ENCODE measurements at places on chromosomes 2 and 18. TPM values are rescaled to one million over a fixed set of nuclear protein-coding genes. Genes with fewer than 3 reads are reported as not detected.

- peaks cover 4% of the 10 kb centered on the region for H3K4me1 ChIP-seq
- DNase-seq = no peak
- no peaks in the 10 kb centered on the region for H3K36me3 ChIP-seq
- H3K4me3 ChIP-seq = no peak overlapping the region
- H3K27me3 ChIP-seq = no peaks in the 10 kb centered on the region
- no peak overlapping the region for H3K27ac ChIP-seq
Observed at GRCh38 chr2:209965723-209966122, 36.7 kb upstream of the RPE start.

CROCC2 gene
- total RNA-seq = not detected

DNA sequence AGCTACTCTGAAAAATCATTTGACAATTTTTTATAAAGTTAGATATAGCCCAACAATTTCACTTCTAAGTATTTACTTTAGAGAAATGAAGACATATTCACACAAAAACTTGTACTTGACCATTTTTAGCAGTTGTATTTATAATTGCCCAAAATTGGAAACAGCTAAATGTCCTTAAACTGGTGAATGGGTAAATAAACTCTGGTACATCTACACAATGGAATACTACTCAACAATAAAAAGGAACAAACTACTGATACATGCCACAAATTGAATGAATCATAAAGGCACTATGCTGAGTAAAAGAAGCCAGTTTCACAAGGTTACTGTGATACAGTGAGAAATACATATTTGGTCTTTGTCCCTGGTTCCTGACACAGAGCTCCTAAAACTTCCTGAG, 32.8 kb upstream of the BBS5 start:
- H3K4me1 ChIP-seq = no peaks in the 10 kb centered on the region
- H3K36me3 ChIP-seq = no peaks in the 10 kb centered on the region
- H3K27me3 ChIP-seq = no peaks in the 10 kb centered on the region
- DNase-seq = no peak
- H3K4me3 ChIP-seq = no peak overlapping the region

DNA sequence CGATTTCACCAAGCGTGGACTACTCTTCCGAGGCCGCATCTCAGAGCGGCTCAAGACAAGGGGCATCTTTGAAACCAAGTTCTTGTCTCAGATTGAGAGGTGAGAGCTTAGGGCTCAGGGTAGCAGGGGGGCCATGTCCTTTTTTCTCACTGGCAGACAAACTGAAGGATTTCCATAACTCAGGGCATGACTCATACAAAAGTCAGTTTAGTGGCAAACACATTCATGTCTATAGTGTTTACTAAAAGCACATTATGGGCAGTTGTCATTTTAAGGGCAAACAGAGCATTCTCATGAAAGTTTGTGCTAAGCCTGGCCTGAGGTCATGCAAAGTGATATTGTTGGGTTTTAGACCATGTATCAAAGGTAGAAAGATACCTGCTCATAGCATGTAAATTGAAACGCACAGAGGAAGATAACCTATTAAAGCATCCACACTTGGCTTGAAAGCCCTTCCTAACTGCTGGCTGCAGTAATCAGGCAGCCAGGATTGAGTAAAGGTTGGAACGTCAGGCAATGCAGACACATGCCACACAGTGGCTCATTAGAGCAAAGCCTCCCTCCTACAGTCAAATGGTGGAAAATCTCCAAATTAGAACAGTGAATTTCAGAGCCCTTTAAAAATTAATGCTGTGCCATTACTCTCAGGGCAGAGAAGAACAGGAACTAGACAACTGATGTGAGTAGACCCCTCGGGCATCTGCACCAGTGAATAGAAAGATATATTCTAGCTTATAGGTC, 54.2 kb downstream of the HK2 start:
- no peaks in the 10 kb centered on the region for H3K27me3 ChIP-seq
- DNase-seq = no peak
- H3K4me3 ChIP-seq = no peak overlapping the region
- H3K27ac ChIP-seq = no peak overlapping the region

DNA sequence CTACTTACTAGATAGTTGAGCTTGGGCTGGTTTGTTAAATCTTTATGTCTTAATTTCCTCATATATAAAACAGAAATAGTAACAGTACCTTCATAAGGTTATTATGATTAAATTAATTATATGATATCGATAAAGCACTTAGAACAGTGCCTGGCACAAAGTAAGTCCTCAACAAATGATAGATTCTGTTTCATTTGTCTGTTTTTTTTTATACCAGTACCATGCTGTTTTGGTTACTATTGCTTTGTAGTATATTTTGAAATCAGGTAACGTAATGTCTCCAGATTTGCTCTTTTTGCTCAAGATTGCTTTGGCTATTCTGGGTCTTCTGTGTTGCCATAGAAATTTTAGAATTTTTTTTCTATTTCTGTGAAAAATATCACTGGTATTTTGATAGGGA, 66.3 kb downstream of the DYM start:
- H3K27me3 ChIP-seq = no peaks in the 10 kb centered on the region
- H3K36me3 ChIP-seq = no peaks in the 10 kb centered on the region
- no peak overlapping the region for H3K4me3 ChIP-seq
- H3K27ac ChIP-seq = no peak overlapping the region
- no peaks in the 10 kb centered on the region for H3K4me1 ChIP-seq

DNA sequence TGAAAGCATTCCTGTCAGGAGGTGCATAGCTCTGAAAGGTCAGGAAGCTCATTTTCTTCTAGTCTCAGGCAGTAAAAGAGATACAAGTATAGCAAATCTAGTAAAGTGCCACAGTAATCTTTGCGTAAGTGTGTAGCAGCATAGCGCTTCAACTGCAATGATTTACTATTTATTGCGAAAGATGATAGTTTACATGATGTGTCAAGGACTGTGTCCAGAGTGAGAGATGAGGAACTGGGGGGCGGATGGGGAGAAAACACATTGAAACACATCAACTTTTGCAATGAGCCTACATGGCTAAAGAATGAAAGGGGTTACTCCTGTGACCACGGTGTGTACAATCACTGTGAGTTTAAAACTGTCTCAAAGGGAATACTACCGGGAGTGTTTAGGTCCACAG, 644.4 kb downstream of the GALR1 start:
- H3K27me3 ChIP-seq = no peaks in the 10 kb centered on the region
- no peak overlapping the region for H3K4me3 ChIP-seq
- H3K36me3 ChIP-seq = no peaks in the 10 kb centered on the region
- DNase-seq = no peak
- H3K27ac ChIP-seq = no peak overlapping the region

DNA sequence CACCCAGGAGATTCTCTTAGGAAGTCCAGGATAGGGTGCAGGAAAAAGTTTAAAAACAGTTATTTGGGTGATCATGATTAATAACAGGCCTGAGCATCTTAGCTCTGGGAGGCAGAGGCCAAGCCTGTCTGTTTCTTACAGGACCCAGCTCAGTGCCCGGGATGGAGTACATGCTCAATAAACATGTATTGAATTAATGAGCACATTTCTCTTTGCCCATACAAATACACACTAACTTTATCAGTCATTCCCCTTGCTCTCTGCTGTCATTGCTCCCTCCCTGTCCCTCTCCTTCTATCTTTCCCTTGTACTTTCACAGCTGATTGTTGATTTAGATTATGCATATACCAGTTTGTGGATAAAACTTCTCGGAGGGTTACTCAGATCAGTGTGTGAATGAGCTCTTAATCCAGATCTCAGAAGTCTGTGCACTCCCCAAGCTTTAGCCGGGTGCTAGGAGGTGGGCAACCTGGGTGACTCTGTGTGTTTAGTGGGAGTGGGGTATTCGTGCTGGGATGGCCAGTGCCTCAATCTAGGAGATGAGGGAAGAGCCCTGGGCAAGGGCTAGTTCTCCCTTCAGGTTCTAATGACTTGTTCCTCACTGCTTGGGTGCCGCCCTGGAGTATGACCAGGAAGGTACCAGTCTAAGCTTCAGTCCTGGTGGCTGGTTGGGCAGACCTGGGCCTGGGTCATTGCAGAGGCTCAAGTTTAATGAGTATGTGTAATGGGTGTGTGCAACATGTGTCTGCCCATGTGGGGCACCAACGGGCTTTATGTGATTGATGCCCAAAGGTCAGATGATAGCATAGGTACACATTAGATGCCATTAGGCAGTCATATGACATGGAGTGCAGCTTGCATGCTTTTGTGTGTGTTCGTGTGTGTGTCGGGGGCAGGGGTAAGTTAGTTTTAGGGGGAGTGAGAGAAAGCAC, 10.6 kb downstream of the EMX1 start:
- no peak overlapping the region for H3K27ac ChIP-seq
- no peaks in the 10 kb centered on the region for H3K36me3 ChIP-seq
- H3K4me3 ChIP-seq = no peak overlapping the region
- peaks cover 10% of the 10 kb centered on the region for H3K4me1 ChIP-seq
- DNase-seq = no peak
- peaks cover 78% of the 10 kb centered on the region for H3K27me3 ChIP-seq

- no peaks in the 10 kb centered on the region for H3K27me3 ChIP-seq
- H3K4me1 ChIP-seq = peaks cover 6% of the 10 kb centered on the region
- H3K27ac ChIP-seq = no peak overlapping the region
- no peak overlapping the region for H3K4me3 ChIP-seq
- no peaks in the 10 kb centered on the region for H3K36me3 ChIP-seq
Observed at GRCh38 chr18:35139517-35139916, 98.3 kb downstream of the MAPRE2 start.

NYAP2 gene
- not detected for total RNA-seq

DNA sequence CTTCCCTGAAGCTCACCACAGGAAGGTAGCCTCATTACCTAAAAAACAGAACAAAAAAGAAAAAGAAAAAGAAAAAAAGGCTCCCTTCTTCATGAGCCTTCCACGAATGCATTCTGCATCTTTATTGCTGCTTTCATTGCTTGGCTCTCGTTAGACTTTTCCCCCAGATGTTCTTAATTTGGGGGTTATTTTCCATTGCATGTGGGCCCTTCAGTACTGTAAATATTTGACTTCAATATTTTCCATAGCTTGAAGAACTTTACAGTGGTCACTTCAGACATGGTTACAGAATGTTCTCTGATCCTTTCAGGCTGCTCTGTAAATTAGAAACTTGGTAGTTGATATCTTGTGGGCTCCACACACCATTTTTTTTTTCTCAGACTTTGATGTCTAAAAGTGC, 65.6 kb upstream of the COPS8 start:
- DNase-seq = no peak
- no peak overlapping the region for H3K4me3 ChIP-seq
- H3K4me1 ChIP-seq = no peaks in the 10 kb centered on the region
- no peak overlapping the region for H3K27ac ChIP-seq
- H3K36me3 ChIP-seq = no peaks in the 10 kb centered on the region

CD302 gene
- 0.61 TPM for total RNA-seq

DNA sequence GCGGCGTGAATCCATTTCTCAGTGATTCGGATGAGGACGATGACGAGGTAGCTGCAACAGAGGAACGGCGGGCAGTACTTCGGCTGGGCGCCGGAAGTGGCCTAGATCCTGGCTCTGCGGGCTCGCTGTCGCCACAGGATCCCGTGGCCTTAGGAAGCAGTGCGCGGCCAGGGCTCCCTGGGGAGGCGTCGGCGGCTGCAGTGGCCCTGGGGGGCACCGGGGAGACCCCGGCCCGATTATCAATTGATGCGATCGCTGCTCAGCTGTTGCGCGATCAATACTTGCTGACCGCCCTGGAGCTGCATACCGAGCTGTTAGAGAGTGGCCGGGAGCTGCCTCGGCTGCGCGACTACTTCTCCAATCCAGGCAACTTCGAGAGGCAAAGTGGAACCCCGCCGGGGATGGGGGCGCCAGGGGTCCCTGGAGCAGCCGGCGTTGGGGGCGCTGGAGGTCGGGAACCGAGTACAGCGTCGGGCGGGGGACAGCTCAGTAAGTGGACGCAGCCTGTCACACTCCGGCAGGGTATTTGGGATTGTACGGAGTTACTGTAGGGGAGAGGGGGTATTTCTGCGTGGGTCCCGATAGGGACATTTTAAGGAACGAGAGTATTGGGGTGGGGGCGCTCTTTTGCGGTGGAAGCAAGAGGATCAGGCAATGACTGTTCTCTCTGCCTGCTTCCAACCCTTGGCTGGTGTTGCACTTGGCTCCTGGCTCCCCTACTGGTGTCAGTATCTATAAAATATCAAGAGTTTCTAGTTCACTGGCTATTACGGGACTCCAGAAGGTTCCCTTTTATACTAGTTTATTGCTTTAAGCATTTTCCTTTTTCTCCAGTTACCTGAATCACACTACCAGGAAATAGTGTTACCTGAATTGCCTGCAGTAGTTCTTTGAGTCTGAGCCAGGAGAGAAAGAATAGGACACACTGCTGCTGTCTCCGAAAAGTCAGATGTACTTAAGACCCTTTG, 772 bp downstream of the RELCH start:
- peak overlapping the region; percentile 98 for H3K4me3 ChIP-seq
- H3K27ac ChIP-seq = peak overlapping the region; percentile 97
- H3K36me3 ChIP-seq = no peaks in the 10 kb centered on the region
- DNase-seq = no peak
- H3K27me3 ChIP-seq = no peaks in the 10 kb centered on the region

GRCh38 chr2:119491776-119492525, 32.3 kb downstream of the SCTR start:
- peaks cover 2% of the 10 kb centered on the region for H3K4me1 ChIP-seq
- H3K36me3 ChIP-seq = no peaks in the 10 kb centered on the region
- DNase-seq = no peak
- no peaks in the 10 kb centered on the region for H3K27me3 ChIP-seq
- no peak overlapping the region for H3K27ac ChIP-seq

GRCh38 chr18:55731594-55732042, 143.6 kb upstream of the TCF4 start:
- no peaks in the 10 kb centered on the region for H3K36me3 ChIP-seq
- no peak overlapping the region for H3K27ac ChIP-seq
- no peaks in the 10 kb centered on the region for H3K27me3 ChIP-seq
- no peak overlapping the region for H3K4me3 ChIP-seq

SERPINB10 gene
- total RNA-seq = not detected

FEV gene
- total RNA-seq = not detected

DNA sequence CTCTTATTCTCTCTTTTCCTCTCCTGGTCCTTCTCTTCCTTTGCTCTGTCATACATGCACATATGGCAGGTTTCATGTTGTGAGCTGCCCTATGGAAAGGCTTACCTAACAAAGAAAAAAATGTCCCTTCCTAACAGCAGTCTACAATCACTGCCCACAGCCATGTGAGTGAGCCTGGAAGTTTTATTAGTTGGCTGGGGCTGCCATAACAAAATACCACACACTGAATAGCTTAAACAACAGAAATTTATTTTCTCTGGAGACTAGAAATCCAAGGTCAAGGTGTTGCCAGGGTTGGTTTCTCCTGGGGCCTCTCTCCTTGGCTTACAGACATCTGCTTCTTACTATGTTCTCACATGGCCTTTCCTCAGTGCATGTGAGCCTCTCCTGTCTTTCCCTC, 142.1 kb downstream of the TRIB2 start:
- H3K4me1 ChIP-seq = no peaks in the 10 kb centered on the region
- H3K36me3 ChIP-seq = peaks cover 5% of the 10 kb centered on the region
- no peak overlapping the region for H3K27ac ChIP-seq
- no peak for DNase-seq
